ENCODE measurements at places on chromosomes 2 and 18. TPM values are rescaled to one million over a fixed set of nuclear protein-coding genes. Genes with fewer than 3 reads are reported as not detected.
A peak's percentile ranks its signal among the peaks of the same experiment; 100 is the strongest.

TRABD2A gene
- 4.6 TPM for total RNA-seq

DNA sequence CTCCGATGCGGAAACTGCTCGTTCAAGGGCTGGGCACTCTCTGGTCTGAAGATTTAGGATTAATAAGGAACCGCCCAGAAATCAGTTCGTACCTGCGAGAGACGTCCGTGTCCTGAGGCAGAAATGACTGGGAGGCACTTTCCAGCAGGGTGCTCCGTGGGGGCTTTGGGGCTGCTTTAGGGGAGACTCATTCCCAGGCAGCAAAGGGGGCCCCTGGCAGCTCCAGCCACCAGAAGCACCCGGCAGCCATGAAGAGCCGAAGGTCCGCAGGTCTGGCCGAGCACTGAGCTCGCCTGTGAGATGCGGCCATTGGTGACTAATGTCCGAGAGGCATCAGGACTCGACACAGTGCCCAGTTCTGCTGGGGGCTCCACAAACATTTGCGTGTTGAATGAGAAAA lies 20.9 kb downstream of the KCNG2 start:
- no peak for DNase-seq

- no peak for DNase-seq
These were observed 15.0 kb upstream of the TRAF3IP1 start for GRCh38 chr2:238305092-238305862.

GRCh38 chr2:235025800-235026536 lies 74.2 kb downstream of the SH3BP4 start:
- DNase-seq: peak; percentile 71

- no peak for DNase-seq
These were observed 422.7 kb downstream of the FBXO15 start for GRCh38 chr18:73724958-73725357.

- DNase-seq: no peak
These were observed 23.6 kb upstream of the STAT4 start for GRCh38 chr2:191174442-191174841.

DNA sequence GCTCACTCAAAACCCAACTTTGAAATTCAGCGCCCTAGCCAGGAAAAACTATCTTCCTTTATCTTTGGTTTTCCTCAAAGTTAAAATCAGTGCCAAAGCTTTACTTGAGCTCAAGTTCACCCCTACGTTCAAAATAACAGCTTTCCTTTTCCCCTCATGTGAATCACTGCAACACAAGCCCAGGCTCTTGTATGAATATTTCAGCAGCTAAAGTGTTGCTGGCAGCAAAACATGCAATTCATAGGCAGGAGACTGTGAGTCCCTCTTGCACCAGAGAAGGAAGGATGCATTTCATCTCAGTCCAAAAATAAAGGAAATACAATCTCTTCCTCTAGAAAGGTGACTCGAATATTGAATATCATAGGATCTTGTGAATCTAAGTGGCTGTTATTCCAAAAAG lies 461.3 kb upstream of the SOX11 start:
- DNase-seq: no peak

- DNase-seq: no peak
These were observed 350.6 kb downstream of the RND3 start for GRCh38 chr2:150136893-150137292.

DNA sequence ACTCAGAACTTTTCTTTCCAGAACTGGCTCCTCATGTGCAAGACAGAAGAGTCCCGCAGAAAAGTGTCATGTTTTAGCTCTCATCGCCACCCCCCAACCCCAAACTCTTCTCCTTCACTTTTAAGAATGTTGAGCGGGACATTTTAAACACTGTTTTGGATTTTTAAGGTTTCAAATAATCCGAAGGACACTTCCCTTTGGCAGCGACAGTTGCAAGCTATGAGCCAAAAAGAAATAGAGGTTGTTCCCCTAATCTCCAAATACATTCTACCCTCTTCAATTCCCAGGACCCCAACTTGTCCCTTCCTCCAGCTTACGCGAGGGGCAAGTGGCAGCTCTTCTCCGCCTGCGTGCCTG lies 678 bp upstream of the UBE2E3 start:
- no peak for DNase-seq

GRCh38 chr18:61398961-61399705 lies 65.9 kb downstream of the CDH20 start:
- DNase-seq: no peak

Data from HCT116 (cell line).